ENCODE measurements at places on chromosomes 6 and 20.

GRCh38 chr6:4717124-4717523 lies 59.1 kb upstream of the CDYL start:
- no peak overlapping the region for H3K4me3 ChIP-seq
- H3K4me1 ChIP-seq: no peaks in the 10 kb centered on the region
- H3K27me3 ChIP-seq: peaks cover 2% of the 10 kb centered on the region
- H3K27ac ChIP-seq: no peak overlapping the region
- no peak for DNase-seq
- H3K36me3 ChIP-seq: no peaks in the 10 kb centered on the region

DNA sequence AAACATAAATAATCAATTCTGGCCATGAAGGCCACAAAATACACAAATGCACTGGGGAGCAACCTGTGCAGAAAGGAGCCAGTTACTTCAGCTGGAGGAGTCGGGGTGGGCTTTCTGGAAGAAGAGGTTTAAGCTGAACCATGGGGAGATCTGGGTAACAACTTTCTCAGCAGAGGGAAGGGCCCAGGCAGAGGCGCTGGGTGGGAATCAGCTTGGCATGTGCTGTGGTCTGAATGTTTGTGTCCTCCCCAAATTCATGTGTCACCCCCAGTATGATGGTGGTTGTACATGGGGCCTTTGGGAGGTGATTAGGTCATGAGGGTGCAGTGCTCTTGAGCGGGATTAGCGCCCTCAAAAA lies 107.9 kb downstream of the SYCP2 start:
- H3K36me3 ChIP-seq: no peaks in the 10 kb centered on the region
- H3K27ac ChIP-seq: no peak overlapping the region
- no peak overlapping the region for H3K4me3 ChIP-seq

GRCh38 chr6:25414168-25414567 lies 135.0 kb downstream of the CARMIL1 start:
- H3K36me3 ChIP-seq: no peaks in the 10 kb centered on the region
- no peak overlapping the region for H3K4me3 ChIP-seq
- no peak overlapping the region for H3K27ac ChIP-seq

DNA sequence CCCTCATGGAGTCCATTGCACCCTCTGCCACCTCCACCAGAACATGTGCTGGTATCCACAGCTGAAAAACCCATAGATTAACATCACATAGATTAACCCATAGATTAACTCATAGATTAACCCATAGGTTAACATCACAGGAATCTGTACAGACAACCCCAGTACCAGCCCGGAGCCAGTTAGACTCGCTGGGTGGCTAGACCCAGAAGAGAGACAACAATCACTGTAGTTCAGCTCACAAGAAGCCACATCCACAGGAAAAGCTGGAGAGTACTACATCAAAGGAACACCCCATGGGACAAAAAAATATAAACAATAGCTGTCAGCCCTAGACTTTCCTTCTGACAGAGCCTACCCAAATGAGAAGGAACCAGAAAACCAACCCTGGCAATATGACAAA lies 25.1 kb downstream of the SERPINB9 start:
- peak overlapping the region; percentile 28 for H3K4me3 ChIP-seq
- peaks cover 24% of the 10 kb centered on the region for H3K36me3 ChIP-seq
- no peak for DNase-seq
- peak overlapping the region; percentile 71 for H3K27ac ChIP-seq
- peaks cover 64% of the 10 kb centered on the region for H3K4me1 ChIP-seq

- H3K4me3 ChIP-seq: peak overlapping the region; percentile 87
- H3K4me1 ChIP-seq: peaks cover 39% of the 10 kb centered on the region
- H3K27me3 ChIP-seq: peaks cover 88% of the 10 kb centered on the region
- no peak for DNase-seq
- H3K27ac ChIP-seq: peak overlapping the region; percentile 84
These were observed 5.3 kb downstream of the LINC00237 start for GRCh38 chr20:21100578-21101452.

GRCh38 chr6:441126-441920 lies 49.8 kb downstream of the IRF4 start:
- DNase-seq: no peak
- H3K27ac ChIP-seq: no peak overlapping the region
- no peaks in the 10 kb centered on the region for H3K36me3 ChIP-seq
- no peak overlapping the region for H3K4me3 ChIP-seq
- no peaks in the 10 kb centered on the region for H3K27me3 ChIP-seq
- peaks cover 33% of the 10 kb centered on the region for H3K4me1 ChIP-seq

DNA sequence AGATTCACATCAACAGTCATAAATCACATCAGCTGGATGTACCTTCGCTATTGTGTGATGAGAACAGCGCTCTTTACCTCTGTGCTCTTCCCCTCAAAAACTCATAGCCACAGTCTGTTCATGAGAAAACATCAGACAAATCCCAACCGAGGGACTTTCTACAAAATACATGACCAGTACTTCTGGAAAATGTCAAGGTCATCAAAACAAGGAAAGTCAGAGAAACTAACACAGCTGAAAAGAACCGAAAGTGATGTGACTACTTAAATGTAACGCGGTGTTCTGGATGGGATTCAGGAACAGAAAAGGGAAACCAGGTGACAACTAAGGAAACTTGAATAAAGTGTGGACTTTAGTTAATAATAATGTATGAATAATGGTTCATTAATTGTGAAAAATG lies 112.0 kb upstream of the CBLN4 start:
- DNase-seq: no peak
- no peaks in the 10 kb centered on the region for H3K36me3 ChIP-seq
- no peaks in the 10 kb centered on the region for H3K27me3 ChIP-seq
- H3K27ac ChIP-seq: no peak overlapping the region

GRCh38 chr6:23003671-23004467 lies 434.5 kb downstream of the HDGFL1 start:
- H3K4me1 ChIP-seq: no peaks in the 10 kb centered on the region
- H3K36me3 ChIP-seq: no peaks in the 10 kb centered on the region
- no peak overlapping the region for H3K4me3 ChIP-seq
- no peak overlapping the region for H3K27ac ChIP-seq
- H3K27me3 ChIP-seq: no peaks in the 10 kb centered on the region

DNA sequence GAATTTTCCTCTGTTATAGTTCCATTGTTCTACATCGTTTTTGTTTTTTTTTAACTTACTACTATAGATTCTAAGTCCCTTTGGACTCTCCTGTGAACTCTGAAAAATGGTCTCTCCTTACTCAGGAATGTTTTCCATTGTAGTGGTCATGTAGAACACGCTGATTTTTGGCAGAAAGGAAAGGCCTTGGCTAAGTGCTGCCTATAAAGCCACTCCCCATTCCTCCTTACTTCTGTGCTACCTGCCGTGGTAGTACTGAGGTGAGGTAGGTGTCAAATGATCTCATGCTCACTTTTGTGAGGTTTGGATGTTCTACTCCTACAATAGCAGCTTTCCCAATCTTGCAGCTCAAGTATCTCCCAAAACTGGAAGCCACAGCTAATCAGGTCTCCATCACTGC lies 270.7 kb downstream of the SLC35F1 start:
- H3K36me3 ChIP-seq: no peaks in the 10 kb centered on the region
- no peak for DNase-seq
- H3K4me1 ChIP-seq: no peaks in the 10 kb centered on the region
- H3K27me3 ChIP-seq: no peaks in the 10 kb centered on the region
- H3K27ac ChIP-seq: no peak overlapping the region

DNA sequence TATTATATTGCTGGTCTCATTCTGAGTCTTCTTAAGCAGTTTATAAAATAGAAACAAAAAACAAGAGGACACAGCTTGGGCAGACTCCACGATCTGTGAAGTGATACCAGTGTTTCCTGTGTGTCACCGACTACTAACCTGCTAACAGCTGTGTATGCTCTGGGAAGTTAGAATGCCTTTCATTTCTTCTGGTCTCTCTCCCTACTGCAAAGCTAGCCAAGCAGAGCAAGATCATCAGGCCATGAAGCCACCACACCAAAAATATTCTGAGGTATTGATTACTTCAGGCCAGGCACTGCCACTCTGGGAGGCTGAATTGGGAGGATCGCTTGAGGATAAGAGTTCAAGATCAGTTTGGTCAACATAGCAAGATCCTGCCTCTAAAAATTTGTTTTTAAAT lies 46.9 kb upstream of the SMIM29 start:
- peak overlapping the region; percentile 50 for H3K4me3 ChIP-seq
- H3K36me3 ChIP-seq: peaks cover 24% of the 10 kb centered on the region
- DNase-seq: no peak
- H3K27me3 ChIP-seq: no peaks in the 10 kb centered on the region

DNA sequence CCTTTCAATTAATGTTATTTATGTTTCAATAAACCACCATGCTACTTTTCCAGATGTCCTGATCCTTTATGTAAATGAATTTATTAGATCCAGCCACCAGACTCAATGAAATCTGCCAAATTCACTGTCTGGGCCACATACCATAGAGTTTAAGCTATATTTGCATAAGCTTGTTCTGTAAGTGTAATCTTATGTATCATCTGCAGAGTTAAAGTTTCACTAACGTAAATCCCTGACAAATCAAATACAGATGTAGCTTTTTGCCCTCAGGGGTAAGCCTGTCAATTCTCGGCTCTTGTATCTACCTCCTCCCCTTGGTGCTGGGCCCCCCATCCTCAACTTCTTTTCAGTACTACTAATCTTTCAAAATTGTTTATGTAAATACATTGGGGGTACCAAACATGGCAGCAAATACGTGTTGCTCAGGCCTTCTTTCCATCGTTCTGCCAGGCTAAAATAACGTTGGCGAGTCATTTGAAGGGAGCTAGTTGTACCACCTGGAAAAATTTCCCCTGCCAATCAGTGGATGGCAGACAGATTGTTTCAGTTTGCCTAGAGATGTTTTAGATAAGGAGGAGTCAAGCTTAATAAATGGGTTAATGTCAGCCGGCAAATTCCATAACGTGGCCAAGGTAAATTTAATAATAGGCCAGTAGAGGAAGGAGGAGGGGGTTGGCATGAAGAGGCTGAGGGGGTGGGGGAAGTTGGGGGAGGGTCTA lies 79.6 kb downstream of the RPS12 start:
- H3K27ac ChIP-seq: no peak overlapping the region
- no peak for DNase-seq
- H3K4me3 ChIP-seq: no peak overlapping the region
- peaks cover 7% of the 10 kb centered on the region for H3K27me3 ChIP-seq

- H3K27ac ChIP-seq: no peak overlapping the region
- no peak overlapping the region for H3K4me3 ChIP-seq
- no peaks in the 10 kb centered on the region for H3K4me1 ChIP-seq
- peaks cover 10% of the 10 kb centered on the region for H3K27me3 ChIP-seq
These were observed 307.3 kb downstream of the SYNE1 start for GRCh38 chr6:152329638-152330448.

- no peak for DNase-seq
- no peaks in the 10 kb centered on the region for H3K27me3 ChIP-seq
- peaks cover 4% of the 10 kb centered on the region for H3K36me3 ChIP-seq
- H3K4me3 ChIP-seq: peak overlapping the region; percentile 21
- peak overlapping the region; percentile 52 for H3K27ac ChIP-seq
These were observed 81.8 kb downstream of the SGK1 start for GRCh38 chr6:134235937-134236751.

DNA sequence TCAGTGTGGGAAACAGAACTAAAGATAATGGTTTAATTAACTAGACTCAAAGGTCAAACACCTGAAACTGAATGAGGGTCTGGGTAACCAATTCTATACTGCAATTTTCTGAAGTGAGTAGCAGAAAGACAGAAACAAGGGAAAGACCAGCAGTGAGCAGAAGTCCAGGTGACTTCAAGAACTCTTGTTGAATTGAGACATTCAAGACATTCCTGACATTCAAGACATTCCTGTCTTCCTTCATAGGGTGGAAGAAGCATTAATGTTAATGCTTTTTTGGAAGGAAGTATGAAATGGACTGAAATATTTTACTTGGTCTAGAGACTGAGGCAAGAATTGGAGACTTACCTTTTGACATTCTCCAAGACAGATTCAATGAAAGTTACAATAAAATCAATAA lies 529.9 kb upstream of the MMS22L start:
- no peak overlapping the region for H3K4me3 ChIP-seq
- no peaks in the 10 kb centered on the region for H3K27me3 ChIP-seq
- H3K27ac ChIP-seq: no peak overlapping the region
- no peak for DNase-seq
- no peaks in the 10 kb centered on the region for H3K4me1 ChIP-seq

DNA sequence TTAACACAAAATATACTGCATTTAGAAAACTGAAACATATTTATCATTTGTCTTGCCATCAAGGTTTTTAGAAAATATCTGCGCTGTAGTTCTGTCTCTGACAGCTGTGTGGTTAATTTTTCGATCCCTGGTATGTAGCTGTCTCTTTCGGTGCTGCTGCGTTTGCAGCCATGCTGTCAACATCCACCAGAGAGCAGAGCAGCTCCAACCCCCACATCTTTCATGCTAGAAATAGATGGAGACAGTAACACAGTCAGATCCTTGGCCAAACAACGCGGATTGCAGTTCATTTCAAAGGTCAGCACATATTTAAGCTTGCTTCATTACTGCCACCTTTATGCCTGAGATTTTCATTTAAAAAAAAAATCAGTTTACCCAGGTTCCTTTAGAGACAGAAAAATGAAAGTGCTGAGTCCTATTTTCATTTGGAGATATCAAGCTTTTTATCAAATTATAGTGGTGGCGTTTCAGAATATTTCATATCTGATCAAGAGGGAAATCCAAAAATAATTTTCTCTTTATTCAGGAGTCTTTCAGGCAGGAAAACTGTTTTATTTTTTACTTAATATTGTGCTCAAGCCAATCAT lies 157.7 kb upstream of the MMS22L start:
- no peak for DNase-seq
- H3K27me3 ChIP-seq: no peaks in the 10 kb centered on the region
- no peak overlapping the region for H3K4me3 ChIP-seq
- no peak overlapping the region for H3K27ac ChIP-seq
- H3K4me1 ChIP-seq: no peaks in the 10 kb centered on the region

- no peaks in the 10 kb centered on the region for H3K4me1 ChIP-seq
- no peak overlapping the region for H3K4me3 ChIP-seq
- DNase-seq: no peak
- no peak overlapping the region for H3K27ac ChIP-seq
These were observed 23.4 kb upstream of the SLC32A1 start for GRCh38 chr20:38700926-38701325.

- peak overlapping the region; percentile 77 for H3K27ac ChIP-seq
- H3K36me3 ChIP-seq: peaks cover 14% of the 10 kb centered on the region
- H3K4me3 ChIP-seq: peak overlapping the region; percentile 35
- peaks cover 23% of the 10 kb centered on the region for H3K4me1 ChIP-seq
- H3K27me3 ChIP-seq: no peaks in the 10 kb centered on the region
These were observed 127.9 kb upstream of the BACH2 start for GRCh38 chr6:90424580-90424979.

GRCh38 chr6:84768442-84769174 lies 4.2 kb upstream of the TBX18 start:
- no peak overlapping the region for H3K27ac ChIP-seq
- H3K4me1 ChIP-seq: peaks cover 9% of the 10 kb centered on the region
- no peak overlapping the region for H3K4me3 ChIP-seq
- peaks cover 2% of the 10 kb centered on the region for H3K36me3 ChIP-seq
- no peak for DNase-seq
- H3K27me3 ChIP-seq: peaks cover 80% of the 10 kb centered on the region
